ENCODE measurements at places on chromosomes 2 and 18. TPM values are rescaled to one million over a fixed set of nuclear protein-coding genes. Genes with fewer than 3 reads are reported as not detected.

GRCh38 chr2:16744521-16744920, 78.9 kb upstream of the CYRIA start:
- H3K4me3 ChIP-seq, result no peak overlapping the region
- no peak overlapping the region for H3K27ac ChIP-seq
- H3K36me3 ChIP-seq, result no peaks in the 10 kb centered on the region
- DNase-seq, result no peak
- H3K27me3 ChIP-seq, result no peaks in the 10 kb centered on the region

DNA sequence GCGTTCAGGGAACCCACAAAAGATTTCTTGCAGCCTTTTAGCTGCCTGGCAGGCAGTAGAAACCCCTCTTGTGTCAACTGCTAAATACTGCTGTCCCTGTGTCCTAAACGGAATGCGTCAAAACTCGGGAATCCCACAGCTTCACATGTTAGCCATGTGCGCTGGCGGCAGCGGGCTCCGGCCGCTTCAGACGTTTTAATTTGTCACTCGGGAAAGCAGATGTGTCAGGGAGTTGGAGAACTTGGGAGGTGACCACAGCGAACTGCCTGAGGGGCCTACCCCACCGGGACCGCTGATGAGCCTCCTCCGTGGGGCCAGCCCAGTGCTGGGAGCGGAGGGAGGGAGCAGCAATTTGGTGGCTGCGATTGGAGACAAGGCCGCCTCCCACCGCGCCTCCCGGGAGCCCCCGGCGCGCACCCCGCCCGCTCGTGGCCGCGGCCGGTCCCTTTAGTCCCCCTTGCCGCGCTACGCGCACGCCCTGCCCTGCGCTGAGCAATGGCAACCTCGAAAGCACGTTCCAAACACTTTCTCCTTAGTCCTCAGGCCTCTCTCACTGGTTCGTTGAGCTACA, 146.1 kb upstream of the SATB2 start:
- H3K36me3 ChIP-seq, result no peaks in the 10 kb centered on the region
- H3K27me3 ChIP-seq, result no peaks in the 10 kb centered on the region
- peak overlapping the region; percentile 54 for H3K4me3 ChIP-seq
- no peak overlapping the region for H3K27ac ChIP-seq

- H3K4me3 ChIP-seq, result no peak overlapping the region
- peaks cover 12% of the 10 kb centered on the region for H3K4me1 ChIP-seq
These were observed 13.8 kb downstream of the ZNF512 start for GRCh38 chr2:27596627-27597026.

DNA sequence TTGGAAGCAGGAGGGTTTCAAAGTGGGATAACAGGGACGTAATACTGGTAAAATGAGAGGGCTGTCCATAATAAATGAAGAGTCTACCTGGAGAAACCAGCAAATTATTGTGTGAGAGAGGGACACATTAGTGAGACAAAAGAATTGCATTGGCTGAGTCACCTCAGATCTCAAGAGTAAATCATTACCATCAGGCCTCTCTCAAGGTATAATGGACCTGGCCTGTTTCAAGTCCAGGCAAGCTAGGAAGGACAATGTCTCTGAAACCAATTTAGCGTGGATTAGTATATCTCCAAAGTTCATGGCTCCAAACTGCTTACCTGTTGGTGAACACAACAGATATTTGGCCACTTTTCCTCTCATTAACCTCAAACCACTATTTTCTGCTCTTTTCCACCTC, 471.4 kb downstream of the CMPK2 start:
- no peak overlapping the region for H3K27ac ChIP-seq
- no peak for DNase-seq
- H3K36me3 ChIP-seq, result no peaks in the 10 kb centered on the region
- no peaks in the 10 kb centered on the region for H3K27me3 ChIP-seq

GRCh38 chr2:85851253-85852151, 37.3 kb downstream of the ST3GAL5 start:
- H3K27me3 ChIP-seq, result no peaks in the 10 kb centered on the region
- no peak overlapping the region for H3K4me3 ChIP-seq
- no peak overlapping the region for H3K27ac ChIP-seq

GRCh38 chr2:121627525-121628050, 21.7 kb downstream of the CLASP1 start:
- no peaks in the 10 kb centered on the region for H3K36me3 ChIP-seq
- no peak overlapping the region for H3K27ac ChIP-seq
- no peak for DNase-seq
- no peak overlapping the region for H3K4me3 ChIP-seq
- no peaks in the 10 kb centered on the region for H3K4me1 ChIP-seq
- H3K27me3 ChIP-seq, result no peaks in the 10 kb centered on the region

DNA sequence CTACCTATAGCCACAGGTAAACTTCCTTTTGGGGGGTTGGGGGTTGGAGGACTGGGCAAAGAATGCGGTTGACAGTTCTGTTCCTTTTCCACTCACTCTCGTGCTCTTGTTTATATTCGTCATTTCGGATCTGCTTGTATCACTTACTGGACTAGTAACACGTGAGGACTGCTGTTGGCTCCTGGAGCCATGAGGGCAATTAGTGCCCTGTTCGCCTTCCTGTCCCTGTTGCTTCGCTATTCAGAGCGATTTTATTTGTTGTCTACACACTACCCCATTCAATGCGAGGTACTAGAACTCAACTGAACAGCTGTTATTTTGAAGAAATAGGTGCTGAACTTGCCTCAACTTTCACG, 1.1 kb downstream of the KCNJ3 start:
- H3K4me1 ChIP-seq, result no peaks in the 10 kb centered on the region
- no peak overlapping the region for H3K4me3 ChIP-seq
- no peaks in the 10 kb centered on the region for H3K36me3 ChIP-seq

- peak overlapping the region; percentile 29 for H3K27ac ChIP-seq
- peaks cover 15% of the 10 kb centered on the region for H3K4me1 ChIP-seq
- H3K4me3 ChIP-seq, result no peak overlapping the region
- no peak for DNase-seq
These were observed 33.2 kb upstream of the GRHL1 start for GRCh38 chr2:9918275-9918674.

The MC5R gene
- total RNA-seq, result 0.36 TPM
